A549 treated with ZK216348 at 1 μM for 4 hours (cell line): ENCODE measurements at places on chromosomes 7 and 10. TPM values are rescaled to one million over a fixed set of nuclear protein-coding genes. Genes with fewer than 3 reads are reported as not detected.

OR9A2 gene
- total RNA-seq: not detected in 5 replicates

CPSF4 gene
- total RNA-seq: 30.1 to 48.2 TPM (median 44.5 TPM) in 5 replicates

NUTM2E gene
- total RNA-seq: 0.25 to 0.90 TPM (median 0.31 TPM) in 5 replicates

ZFAND4 gene
- total RNA-seq: 3.9 to 6.6 TPM (median 5.2 TPM) in 5 replicates

GIMAP1 gene
- not detected in 5 replicates for total RNA-seq

OGDHL gene
- 0.14 to 0.36 TPM (median 0.18 TPM) in 5 replicates for total RNA-seq

ERVW-1 gene
- not detected in 5 replicates for total RNA-seq
